ENCODE measurements at places on chromosomes 3 and 15.

GRCh38 chr15:69604072-69604411, 151.4 kb downstream of the RPLP1 start:
- no peak for DNase-seq

GRCh38 chr3:60578936-60579335, 672.3 kb downstream of the FHIT start:
- no peak for DNase-seq

DNA sequence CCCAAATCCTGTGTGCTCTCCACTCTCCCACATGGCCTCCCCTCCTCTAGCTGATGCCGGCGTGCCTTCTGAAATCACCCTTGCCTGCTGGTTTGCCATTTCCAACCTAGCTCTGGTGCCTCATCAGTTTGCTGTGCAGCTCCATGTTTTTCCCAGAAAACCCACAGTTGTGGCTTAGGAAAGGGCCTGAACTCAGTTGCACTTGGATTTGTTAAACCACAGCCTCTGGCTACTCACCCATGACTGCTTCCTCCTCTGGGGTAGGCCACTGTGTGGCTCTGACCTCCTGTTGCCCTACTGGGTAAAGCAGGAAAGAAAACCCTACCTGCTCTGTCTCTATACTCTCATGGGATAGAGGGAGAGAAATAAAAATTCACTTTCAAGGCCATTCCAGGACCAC, 97.3 kb downstream of the DAPK2 start:
- no peak for DNase-seq

GRCh38 chr3:197380786-197381185, 82.4 kb upstream of the DLG1 start:
- no peak for DNase-seq

DNA sequence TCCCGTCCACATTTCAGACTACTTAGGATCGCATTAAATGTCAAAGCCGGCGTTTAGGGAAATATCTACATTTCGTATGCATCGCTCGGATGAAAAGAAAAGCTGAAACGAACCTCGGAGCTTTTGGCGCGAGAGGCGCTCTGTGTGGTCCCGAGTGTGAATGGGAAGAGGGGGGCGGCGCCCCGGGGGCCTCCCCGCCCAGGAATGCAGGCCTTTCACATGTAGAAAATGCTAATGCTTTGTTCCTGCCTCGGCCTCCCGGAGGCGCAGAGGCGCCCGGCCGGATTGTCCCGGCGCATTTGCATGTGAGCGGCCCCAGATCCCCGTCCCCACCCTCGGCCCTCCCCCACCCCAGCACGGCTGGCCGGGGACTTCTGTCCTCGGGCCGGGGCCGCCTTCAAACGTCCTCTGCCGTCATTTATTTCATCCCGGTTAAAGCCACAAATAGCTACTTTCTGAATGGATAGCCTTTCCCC, 37.0 kb upstream of the TRIM71 start:
- no peak for DNase-seq
